ENCODE measurements at places on chromosomes 5 and 9.
A peak's percentile ranks its signal among the peaks of the same experiment; 100 is the strongest.

GRCh38 chr5:178670351-178670885, 43.6 kb upstream of the CLK4 start:
- no peak for DNase-seq

DNA sequence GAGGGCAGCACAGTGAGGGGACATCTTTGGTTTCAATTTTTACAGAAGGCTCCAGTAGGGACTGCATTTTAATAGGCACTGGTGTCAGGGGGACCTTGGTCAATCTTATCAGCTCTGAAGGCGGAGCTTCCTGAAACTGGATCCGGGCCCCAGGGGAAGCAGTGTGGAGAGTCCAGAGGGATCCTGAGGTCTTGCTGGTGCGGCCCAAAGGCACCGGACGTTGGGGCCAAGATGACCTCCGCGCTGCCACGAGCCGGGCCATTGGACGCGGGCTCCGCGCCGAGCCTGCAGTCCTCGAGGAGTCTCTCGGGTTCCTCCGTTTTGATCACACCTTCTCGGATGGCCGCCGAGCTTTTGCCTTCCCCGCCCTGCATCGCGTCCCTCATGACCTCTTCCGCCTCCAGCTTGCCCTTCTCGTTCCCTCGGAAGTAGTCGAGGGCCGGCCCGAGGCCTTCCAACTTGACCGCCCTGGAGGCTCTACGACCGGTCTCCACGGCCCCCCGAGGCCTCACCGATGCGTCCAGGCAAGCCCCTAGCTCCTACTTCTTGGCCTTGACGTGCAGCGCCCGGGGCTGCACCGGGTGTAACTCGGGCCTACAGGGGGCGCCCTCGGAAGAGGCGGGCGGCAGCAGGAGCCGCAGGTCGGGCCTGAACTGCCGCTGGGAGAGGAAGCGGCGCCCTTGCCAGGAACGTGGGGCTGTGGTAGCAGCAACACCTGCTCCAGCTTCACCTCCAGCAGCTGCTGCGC, 18.8 kb downstream of the C5orf52 start:
- no peak for DNase-seq

- no peak for DNase-seq
Measured at GRCh38 chr9:83430681-83431080, 107.5 kb downstream of the FRMD3 start.

GRCh38 chr5:58012102-58012501, 447.8 kb downstream of the PLK2 start:
- DNase-seq = no peak

- no peak for DNase-seq
Measured at GRCh38 chr9:86054695-86055094, 44.7 kb downstream of the GOLM1 start.

DNA sequence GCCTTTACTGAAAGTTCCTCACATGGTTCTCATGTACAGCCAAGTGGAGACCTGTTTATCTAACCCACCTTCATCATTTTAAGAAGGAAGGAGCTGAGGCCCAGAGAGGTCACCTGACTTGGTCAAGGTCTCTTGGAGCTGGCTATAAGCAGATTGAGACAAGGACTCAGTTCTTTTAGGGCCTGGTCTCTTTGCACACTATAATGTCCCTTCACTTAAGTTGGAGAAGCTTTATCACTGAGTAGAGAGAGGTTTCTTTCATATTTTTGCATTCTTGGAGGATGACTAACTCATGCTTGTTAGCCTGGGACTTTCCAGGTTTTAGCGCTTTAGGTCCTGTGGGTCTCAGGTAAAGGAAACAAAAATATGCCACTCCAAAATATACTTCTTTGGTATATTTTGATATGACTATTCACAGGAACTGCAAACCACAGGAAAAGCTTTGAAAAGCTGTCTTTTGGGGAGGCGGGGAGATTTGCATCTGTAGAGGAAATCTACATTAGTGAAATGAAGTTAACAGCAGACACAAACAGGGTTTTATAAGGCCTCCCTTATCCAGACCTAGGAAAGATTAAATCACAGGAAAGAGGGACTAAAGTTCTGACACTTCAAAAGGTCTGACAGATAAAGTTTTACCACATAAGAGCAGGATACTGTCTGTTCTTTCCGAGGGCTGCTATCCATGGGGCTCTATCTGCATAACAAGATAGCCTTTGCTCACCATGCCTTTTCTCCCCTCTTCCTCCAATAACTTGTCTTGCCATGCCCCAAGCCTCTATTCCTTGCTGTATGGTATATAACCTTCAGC, 95.8 kb upstream of the ANKRD55 start:
- no peak for DNase-seq

DNA sequence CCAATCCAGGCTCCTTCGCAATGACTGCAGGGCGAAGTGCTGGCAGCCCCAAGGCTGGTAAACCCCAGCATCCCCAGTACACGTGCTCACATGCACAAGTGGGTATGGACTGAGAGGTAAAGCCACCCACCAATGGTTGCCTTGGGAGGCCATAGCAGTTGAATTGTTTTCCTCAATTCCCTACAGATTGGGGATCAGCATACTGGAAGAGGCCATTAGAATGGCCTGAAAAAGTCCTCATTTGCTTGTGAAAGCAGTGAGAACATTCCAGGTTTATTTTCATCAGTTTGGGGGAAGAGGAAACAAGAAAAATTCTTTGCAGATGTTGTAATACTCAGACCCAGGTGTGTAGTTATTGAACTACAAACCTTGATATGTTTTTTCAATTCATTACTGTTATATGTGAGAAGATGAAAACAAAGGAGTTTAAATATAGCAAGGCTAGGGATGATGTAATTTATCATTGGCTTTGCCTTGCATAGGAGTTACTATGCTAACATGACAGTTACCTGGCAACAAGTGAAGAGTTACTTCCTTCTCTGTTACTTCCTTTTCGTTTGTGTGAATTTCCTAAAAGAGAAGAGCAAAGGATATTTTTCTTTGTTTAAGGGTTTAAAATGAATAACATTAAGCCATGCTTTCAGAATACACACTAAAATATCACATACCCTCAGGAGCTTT, 36.4 kb downstream of the MTMR12 start:
- peak; percentile 18 for DNase-seq

Measured in suppressor macrophage treated with lipopolysaccharide for 4 hours (primary cell).